T-helper 9 cell (primary cell): ENCODE measurements at places on chromosomes 3 and 15.

DNA sequence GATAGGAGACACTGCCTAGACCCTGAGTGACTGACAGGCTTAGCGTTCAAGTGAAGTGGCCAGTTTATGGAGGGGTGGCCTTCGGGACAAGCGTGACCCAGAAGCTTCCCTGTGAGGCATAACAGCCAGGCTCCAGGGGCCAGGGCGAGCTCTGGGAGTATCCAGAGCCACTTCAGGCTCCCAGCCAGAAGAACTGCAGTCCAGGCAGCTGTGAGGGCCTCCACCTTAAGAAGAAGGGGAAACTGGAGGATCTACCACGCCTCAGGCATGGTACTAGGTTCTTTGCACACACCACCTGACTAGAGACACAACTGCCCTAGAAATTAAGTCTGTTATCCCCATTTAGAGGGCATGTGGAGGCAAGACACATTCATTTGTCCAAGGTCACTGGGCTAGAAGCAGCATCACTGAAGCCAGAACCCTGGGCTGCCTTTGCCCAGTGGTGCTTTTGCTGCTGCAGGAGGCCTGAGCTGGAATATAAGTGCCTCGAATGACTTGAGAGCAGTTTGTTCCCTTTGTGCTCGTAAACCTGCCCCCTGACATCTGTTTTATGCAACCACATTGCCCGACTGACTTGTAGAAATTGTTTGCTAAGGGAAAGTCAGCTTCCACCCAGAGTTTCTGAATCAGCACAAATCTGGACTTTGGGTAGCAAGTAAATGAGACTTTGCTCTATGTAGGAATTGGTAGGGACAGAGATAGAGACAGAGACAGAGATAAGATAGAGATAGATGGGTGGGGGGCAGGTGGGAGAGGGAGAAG is 23.3 kb downstream of the RASGRF1 start:
- DNase-seq: no peak

- no peak for DNase-seq
These were observed 506.5 kb downstream of the LPP start for GRCh38 chr3:188660415-188660814.

- no peak for DNase-seq
These were observed 142.8 kb downstream of the IGF1R start for GRCh38 chr15:98791046-98791701.

- DNase-seq: no peak
These were observed 485.3 kb downstream of the PDCD6IP start for GRCh38 chr3:34283751-34284150.

GRCh38 chr3:129654131-129654530 is 47.7 kb upstream of the PLXND1 start:
- DNase-seq: no peak

GRCh38 chr3:16419640-16420241 is 93.8 kb downstream of the RFTN1 start:
- no peak for DNase-seq

DNA sequence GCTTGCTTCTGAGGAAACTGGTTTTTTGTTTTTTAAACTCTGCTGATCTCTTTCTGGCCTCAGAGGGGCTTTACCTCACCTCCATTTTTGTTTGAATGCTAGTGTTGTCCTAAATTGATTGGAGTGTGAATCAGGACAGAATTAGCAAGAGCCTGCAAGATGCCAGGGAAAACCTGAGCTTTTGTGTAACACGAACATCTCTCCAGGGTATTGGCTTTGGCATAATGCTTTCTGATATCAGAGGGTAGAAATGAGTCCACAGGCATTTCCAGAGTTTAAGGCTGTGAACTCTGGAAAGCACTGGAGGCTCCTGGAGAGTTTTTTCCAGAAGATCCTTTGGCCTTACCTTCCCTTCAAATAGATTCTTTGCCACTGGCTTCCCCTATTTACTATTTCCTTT is 87.1 kb downstream of the WDR76 start:
- DNase-seq: no peak

GRCh38 chr3:181313335-181313734 is 323.8 kb upstream of the DNAJC19 start:
- no peak for DNase-seq

DNA sequence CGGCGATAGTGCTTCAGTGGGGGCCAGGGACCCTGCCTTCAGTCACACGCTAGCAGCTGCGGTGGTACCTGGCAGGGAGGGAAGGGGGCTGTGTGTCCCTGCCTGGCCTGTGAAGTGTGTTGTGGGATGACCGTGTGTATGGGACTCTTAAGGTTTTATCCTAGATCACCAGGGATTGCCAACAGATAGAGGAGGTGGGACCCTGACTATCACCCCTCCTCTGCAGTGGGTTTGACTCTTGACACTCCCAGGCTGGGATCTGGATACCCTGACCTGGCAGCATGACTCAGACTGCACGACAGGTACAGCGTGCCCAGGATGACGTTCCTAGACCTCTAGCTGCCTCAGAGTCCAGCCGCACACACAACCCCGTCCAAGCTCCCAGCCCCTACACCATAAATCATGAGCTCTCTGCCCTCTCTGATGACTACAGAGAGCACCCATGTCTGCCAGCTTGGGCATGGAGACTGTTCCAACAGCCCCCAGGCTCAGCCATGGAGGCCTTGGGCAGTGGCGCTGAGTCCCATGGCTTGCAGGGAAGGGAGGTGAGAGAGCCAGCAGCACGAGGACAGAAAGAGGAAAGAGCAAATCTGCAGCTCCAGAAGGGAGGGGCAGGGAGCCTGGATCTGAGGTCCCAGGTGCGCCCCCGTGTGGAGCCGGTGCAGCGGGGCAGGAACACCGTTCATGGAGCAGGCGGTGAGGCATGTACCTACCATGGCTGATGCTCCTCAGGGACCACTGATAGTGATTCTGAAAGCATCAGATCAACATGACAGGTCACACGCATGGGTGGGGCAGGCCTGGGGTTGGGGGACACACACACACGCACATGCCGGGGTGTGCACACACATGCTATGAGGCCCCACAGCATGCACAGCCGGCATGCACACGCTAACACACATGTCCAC is 71.0 kb downstream of the ADAMTS7 start:
- DNase-seq: peak; percentile 28

DNA sequence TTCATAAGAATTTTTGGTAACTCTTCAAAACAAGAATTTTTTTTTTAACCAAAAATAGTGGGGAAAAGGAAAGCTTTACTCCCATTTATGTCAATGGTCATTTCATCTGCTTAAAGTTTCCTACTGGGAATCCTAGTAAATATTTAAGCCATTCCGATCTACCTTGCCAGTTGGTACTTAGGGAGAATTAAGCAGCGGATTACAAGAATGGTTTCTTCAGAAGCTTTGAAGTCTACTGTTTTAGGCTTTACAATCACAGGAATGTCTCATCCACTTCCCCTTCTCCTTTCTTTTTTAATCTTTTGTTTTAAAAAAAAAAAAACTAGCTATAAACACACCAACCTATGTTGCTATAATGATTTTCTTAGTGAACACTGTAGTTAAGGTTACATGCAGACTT is 341.4 kb upstream of the ATP11B start:
- no peak for DNase-seq

- DNase-seq: no peak
These were observed 36.0 kb upstream of the SKIL start for GRCh38 chr3:170321321-170322034.

DNA sequence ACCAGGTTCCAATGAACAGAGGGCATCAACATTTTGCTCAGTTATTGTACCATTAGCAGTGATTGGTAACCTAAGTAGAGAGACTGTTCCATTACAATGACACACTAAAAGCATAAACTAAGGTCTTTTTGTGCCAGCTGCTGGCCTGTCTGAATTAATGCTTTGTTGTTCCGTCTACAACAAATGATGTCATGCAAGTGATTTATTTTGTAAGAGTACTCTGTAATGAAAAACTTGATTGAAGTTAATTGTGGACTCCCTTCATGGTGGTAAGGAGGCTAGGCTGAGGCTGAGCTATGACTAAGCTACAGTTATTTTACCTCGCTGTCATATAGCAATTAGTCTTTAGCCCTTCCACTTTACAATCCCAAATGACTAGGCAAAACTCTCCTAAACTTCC is 23.2 kb downstream of the RCN2 start:
- DNase-seq: no peak

- DNase-seq: no peak
These were observed 46.2 kb upstream of the HERC1 start for GRCh38 chr15:63879995-63880394.

DNA sequence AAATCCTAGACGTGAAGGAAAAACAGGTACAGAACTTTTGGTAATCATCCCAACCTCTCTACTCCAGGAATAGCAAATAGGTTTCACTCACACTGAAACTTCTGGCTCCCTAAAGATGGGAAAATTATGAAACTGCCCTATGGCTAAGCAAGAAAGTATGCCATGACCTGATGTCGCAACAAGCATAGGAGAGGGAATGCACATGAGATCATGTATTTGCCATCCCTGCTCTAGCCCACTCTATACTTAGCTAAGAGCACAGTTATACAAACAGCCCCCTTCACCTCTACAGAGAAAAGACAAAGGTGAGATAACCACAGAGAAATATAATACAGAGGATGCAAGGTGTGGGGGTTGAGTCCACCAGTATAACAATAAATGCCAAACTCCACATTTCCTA is 102.7 kb downstream of the TBC1D5 start:
- DNase-seq: no peak

- DNase-seq: no peak
These were observed 3.6 kb upstream of the STARD5 start for GRCh38 chr15:81327516-81327915.

DNA sequence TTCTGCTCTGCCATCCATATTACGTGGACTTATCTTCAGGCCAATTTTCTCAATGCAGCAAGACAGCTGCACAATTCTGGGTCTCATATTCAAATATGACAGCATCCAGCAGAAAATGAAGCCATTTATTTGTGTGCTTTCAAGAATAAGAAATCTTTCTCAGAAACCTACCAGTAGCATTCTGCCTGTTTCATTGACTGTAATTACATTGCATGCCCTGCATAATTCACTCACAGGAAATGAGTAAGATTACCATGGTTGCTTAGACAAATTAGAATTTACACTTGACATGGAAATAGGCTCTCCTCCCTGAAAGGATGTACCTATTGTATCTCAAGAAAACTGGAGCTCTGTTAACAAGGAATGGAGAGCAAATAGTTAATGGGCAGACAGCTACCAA is 346.6 kb upstream of the DCBLD2 start:
- no peak for DNase-seq

DNA sequence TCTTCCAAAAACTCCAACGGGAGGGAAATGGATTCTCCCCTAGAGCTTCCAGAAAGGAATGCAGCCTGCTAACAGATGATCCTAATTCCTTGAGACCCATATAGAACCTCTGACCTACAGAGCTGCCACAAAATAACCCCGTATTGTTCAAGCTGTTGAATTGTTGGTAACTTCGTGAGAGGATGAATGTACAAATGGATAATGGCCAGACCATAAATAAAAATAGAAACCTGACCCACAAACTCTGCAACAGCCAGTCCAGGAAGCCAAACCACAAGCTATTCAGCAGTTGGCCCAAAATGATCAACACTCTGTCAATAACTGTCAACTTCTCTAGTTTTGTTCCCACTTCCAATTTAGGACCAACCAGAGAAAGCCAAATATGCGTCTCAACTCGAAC is 414.0 kb upstream of the ZNF717 start:
- no peak for DNase-seq

DNA sequence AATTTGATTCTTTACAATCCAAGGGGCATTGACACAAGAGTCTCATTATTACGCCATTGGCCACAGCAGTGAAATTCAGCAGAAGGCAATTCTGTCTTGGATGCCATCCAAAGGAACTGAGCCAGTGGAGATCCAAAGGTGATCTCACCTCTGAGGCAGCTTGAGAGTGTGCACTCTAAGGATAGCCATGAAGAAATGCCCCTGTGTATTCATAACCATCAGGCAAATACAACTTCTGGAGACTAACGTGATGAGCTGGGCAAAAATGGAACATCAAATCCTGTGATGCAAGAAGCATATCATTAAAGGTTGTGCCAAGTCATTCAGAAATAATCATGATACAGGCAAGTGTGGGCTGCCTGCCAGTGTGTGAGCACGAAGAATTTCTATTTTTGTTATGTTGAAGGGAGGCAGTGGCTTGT is 41.4 kb downstream of the ROBO2 start:
- no peak for DNase-seq

- peak; percentile 12 for DNase-seq
These were observed 120.9 kb upstream of the ZBED2 start for GRCh38 chr3:111715911-111716523.

DNA sequence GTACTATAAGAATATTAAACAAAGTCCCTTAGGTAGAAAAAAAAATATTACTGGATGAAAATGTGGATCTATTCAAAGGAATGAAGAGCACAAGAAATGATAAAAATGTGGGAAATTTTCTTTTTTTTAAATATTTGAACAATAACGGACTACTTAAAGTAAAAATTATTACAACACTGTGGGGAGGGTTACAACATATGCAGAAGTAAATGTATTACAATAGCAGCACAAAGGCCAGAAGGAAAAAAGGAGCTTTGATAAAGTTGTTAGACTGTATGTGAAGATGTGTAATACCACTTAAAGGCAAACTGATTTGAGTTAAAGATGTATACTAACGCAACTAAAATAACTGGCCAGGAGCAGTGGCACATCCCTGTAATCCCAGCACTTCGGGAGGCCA is 427.1 kb downstream of the SHQ1 start:
- DNase-seq: no peak

GRCh38 chr15:83571820-83572707 is 81.9 kb upstream of the ADAMTSL3 start:
- no peak for DNase-seq

- DNase-seq: no peak
These were observed 785.3 kb downstream of the ROBO2 start for GRCh38 chr3:77825001-77825827.

DNA sequence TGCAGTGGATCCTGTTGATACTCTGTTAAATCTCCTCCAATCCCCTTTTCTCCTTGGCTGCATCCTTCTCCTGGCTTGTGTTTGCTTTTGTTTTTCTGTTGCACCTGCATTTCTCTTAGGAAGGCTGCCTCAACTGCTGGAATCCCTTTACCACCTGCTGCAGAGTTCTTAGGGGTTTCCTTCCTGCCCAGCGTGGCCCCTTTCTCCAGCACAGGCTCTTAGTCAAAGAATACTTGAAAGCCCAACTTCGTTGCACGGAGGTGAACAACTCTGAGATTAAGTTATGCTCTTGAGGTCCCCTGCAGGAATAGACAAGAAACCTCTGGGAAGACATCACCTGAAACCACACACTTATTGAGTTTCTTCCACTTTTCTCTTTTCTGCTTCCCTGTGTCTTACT is 121.6 kb upstream of the GRM7 start:
- no peak for DNase-seq

- no peak for DNase-seq
These were observed 1073.1 kb downstream of the EPHA3 start for GRCh38 chr3:90180543-90180942.

DNA sequence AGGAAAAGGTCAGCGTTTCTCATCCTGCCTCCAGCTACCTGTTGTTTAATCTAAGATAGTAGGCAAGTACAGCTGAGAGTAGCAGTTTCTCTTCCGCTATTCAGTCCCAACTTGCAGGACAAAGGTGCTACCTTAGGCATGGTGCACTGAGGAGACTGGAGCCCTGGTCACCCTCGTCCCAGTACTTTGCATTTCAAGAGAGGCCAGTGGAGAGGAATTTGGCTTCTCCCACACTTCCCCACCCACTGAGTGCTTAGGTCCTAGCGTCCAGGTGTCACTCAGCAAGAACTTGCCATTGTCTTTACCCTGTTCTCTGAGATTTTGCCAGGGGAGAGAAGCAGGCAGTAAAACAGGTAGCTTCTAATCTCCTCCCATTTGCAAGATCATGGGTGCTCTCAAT is 12.5 kb upstream of the RPN1 start:
- DNase-seq: no peak

GRCh38 chr3:21894459-21895340 is 143.7 kb upstream of the ZNF385D start:
- no peak for DNase-seq
